ENCODE measurements at places on chromosomes 2 and 18. TPM values are rescaled to one million over a fixed set of nuclear protein-coding genes. Genes with fewer than 3 reads are reported as not detected.

Gene C2orf66
- polyA plus RNA-seq = 0.24 TPM

- no peak overlapping the region for H3K27ac ChIP-seq
- no peak for DNase-seq
- no peak overlapping the region for H3K4me3 ChIP-seq
- H3K36me3 ChIP-seq = peaks cover 5% of the 10 kb centered on the region
- no peaks in the 10 kb centered on the region for H3K27me3 ChIP-seq
- H3K4me1 ChIP-seq = peaks cover 56% of the 10 kb centered on the region
These were observed 6.5 kb downstream of the PER2 start for GRCh38 chr2:238281826-238282480.

Gene LINC00305
- not detected for polyA plus RNA-seq

DNA sequence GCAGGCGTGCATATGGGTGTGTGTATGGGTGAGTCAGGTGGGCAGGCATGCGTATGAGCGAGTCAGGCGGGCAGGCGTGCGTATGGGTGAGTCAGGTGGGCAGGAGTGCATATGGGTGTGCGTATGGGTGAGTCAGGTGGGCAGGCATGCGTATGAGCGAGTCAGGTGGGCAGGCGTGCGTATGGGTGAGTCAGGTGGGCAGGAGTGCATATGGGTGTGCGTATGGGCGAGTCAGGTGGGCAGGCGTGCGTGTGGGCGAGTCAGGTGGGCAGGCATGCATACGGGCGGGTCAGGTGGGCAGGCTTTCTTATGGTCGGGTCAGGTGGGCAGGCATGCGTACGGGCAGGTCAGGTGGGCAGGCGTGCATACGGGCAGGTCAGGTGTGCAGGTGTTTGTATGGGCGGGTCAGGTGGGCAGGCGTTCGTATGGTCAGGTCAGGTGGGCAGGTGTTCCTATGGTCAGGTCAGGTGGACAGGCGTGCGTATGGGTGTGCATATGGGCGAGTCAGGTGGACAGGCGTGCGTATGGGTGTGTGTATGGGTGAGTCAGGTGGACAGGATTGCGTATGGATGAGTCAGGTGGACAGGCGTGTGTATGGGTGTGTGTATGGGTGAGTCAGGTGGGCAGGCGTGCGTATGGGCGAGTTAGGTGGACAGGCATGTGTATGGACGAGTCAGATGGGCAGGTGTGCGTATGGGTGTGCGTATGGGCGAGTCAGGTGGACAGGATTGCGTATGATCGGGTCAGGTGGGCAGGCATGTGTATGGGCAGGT is 28.7 kb upstream of the KLF11 start:
- H3K27ac ChIP-seq = no peak overlapping the region
- DNase-seq = no peak
- H3K36me3 ChIP-seq = no peaks in the 10 kb centered on the region
- no peaks in the 10 kb centered on the region for H3K4me1 ChIP-seq
- peaks cover 4% of the 10 kb centered on the region for H3K27me3 ChIP-seq

Gene CCDC68
- 46.3 TPM for polyA plus RNA-seq

- H3K36me3 ChIP-seq = no peaks in the 10 kb centered on the region
- no peak for DNase-seq
- H3K4me1 ChIP-seq = no peaks in the 10 kb centered on the region
- H3K27ac ChIP-seq = no peak overlapping the region
- no peak overlapping the region for H3K4me3 ChIP-seq
- H3K27me3 ChIP-seq = no peaks in the 10 kb centered on the region
These were observed 143.9 kb downstream of the MAIP1 start for GRCh38 chr2:200099256-200099655.

DNA sequence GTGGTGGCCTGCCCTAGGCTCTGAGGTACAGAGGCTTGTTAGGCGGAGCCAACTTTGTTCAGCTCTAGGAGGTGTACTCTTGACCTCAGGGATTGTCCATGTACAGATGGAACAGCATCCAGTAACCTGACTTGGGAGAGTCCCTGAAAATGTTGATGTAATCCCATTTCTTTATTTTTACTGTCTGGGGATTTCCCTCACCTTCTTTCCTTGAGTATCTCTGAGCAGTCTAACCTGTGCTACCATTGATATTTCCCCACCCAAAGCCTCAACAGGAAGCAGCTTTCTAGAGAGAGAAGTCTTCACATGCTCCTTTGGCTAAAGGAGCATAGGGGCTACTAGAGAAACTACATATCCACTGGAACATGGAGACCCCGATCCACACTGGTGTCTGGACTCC is 10.4 kb downstream of the IL36A start:
- DNase-seq = no peak
- peaks cover 4% of the 10 kb centered on the region for H3K27me3 ChIP-seq
- no peak overlapping the region for H3K27ac ChIP-seq
- H3K36me3 ChIP-seq = no peaks in the 10 kb centered on the region

Gene ANKAR
- polyA plus RNA-seq = 7.7 TPM

DNA sequence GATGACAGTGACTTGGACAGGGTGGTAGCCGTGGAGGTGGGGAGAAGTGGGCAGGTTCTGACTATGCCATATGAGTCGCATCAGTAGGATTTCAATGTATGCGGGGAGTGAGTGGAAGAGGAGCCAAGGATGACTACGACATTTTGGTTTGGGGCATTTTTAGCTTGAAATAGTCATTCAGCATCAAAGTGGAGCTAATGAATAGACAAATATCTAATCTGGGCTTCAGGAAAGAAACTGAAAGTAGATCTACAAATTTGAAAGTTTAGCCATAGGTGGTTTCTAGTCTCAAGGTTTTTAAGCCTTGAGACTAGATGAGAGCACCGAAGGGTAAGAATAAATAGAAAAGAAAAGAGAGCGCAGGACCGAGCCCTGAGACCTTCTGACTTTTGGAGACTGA is 58.3 kb downstream of the FEZ2 start:
- no peak overlapping the region for H3K27ac ChIP-seq
- H3K4me3 ChIP-seq = no peak overlapping the region
- DNase-seq = no peak
- no peaks in the 10 kb centered on the region for H3K4me1 ChIP-seq

GRCh38 chr2:148730085-148730484 is 85.5 kb downstream of the EPC2 start:
- DNase-seq = no peak
- H3K27me3 ChIP-seq = no peaks in the 10 kb centered on the region
- H3K27ac ChIP-seq = no peak overlapping the region
- H3K4me1 ChIP-seq = no peaks in the 10 kb centered on the region
- no peaks in the 10 kb centered on the region for H3K36me3 ChIP-seq
- H3K4me3 ChIP-seq = no peak overlapping the region

DNA sequence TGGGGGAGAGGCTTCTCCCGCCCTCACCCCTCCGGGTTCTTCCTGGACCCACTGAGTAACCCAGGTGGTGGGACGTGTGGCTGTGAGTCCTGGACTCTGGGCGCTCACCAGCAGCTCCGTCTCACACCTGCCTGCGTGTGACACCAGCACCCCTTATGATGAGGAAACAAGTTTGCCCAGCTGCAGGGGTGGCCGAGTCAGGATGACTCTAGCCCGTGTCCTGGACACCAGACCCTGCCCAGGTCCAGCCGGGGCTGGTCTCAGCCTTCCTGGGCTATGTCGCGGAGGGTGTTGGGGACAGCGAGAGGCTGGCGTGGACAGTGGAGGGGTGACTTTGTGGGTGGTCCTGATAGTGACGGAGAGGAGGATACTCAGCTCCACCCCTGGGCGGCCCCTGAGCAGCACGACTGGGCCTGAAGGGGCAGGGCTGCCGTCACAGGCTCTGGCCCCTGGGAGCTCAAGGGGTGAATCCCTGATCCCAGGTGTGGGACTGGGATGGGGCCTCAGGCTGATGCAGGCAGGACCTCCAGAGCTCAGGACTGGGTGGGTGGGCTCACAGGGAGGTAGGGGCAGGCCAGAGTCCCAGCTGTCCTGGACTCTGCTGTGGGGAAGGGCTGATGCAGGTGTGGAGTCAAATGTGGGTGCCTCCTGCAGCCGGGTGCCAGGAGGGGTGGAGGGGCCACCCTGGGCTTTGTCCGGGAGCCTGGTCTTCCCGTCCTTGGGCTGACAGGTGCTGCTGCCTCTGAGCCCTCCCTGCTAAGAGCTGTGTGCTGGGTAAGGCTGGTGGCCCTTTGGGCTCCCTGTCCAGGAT is 3.7 kb downstream of the GPR35 start:
- no peaks in the 10 kb centered on the region for H3K27me3 ChIP-seq
- no peak overlapping the region for H3K27ac ChIP-seq
- H3K4me1 ChIP-seq = peaks cover 13% of the 10 kb centered on the region
- no peak for DNase-seq
- peaks cover 33% of the 10 kb centered on the region for H3K36me3 ChIP-seq

Gene KYNU
- polyA plus RNA-seq = 3.1 TPM
